ENCODE measurements at places on chromosomes 16 and 17.

- DNase-seq, result peak; percentile 10
Observed at GRCh38 chr16:56332464-56333079, 92.8 kb downstream of the AMFR start.

DNA sequence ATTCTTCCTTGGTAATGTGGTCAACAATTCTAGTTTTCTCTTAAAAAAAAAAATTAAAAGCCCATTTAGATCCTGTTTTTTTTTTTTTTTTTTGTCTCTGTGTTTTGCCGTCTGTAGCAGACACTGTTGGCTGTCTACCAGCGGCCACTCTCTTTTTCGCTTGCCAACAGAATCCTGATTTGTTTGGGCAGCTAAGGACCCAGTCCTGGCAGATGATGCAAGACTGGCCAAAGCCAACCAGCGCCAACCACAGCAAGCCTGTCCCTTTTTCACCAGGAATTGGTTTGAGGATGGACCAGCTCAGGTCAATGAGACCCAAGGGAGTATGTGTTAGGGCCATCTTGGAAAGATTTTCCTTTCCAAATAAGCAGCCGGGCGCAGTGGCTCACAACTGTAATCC, 28.2 kb downstream of the ST3GAL2 start:
- DNase-seq, result no peak

DNA sequence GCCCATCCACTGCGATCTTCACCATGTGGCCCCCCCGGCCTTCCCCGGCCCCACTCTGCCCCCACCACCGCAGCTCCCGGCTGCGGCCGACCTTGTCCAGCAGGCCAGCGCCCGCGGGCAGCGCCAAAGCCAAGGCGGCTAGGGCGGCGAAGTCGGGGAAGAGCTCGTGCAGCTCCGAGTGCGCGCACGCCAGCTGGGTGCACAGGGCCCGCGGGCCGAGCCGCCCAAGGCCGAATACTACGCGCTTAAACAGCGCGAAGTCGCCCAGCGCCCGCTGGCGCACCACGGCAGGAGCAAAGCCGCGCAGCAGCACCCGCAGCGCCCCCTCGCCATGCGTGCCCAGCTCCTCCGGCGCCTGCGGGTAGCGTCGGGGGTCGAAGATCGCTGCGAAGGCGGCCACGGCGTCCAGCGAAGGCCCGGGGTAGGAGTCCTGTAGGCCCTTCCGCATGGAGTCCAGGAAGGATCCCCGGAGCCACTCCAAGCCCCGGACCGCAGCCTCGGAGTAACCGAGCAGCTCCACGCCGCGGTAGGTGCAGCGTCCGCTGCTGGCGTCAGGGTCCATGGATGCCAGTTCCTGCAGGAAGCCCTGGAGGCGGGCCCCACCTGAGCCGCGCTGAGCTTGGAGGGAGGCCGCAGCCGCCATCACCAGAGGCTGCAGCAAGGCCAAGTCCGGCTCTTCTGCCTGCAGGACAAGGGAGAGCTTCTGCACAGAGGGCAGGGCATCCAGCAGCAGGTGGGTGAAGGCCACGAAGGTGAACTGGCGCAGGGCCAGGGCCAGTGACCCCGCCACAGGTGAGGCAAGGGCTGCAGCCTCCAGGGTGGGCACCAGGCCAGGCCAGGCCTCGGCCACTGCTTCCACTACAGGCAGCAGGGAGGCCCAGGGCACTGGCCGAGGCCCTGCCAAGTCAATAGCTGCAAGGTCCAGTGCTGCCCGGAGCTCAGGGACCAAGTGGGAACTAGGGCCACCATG, 10.3 kb downstream of the C17orf113 start:
- DNase-seq, result no peak

GRCh38 chr16:17459903-17460521, 10.7 kb downstream of the XYLT1 start:
- DNase-seq, result no peak

- DNase-seq, result no peak
Observed at GRCh38 chr17:73901661-73902415, 257.6 kb upstream of the SDK2 start.

GRCh38 chr16:53866520-53866919, 162.6 kb downstream of the FTO start:
- no peak for DNase-seq

- no peak for DNase-seq
Observed at GRCh38 chr17:27091043-27091497, 202.8 kb upstream of the WSB1 start.

GRCh38 chr17:80236911-80237310, 16.7 kb downstream of the SLC26A11 start:
- DNase-seq, result no peak

GRCh38 chr16:68093816-68094613, 8.8 kb downstream of the NFATC3 start:
- DNase-seq, result no peak

DNA sequence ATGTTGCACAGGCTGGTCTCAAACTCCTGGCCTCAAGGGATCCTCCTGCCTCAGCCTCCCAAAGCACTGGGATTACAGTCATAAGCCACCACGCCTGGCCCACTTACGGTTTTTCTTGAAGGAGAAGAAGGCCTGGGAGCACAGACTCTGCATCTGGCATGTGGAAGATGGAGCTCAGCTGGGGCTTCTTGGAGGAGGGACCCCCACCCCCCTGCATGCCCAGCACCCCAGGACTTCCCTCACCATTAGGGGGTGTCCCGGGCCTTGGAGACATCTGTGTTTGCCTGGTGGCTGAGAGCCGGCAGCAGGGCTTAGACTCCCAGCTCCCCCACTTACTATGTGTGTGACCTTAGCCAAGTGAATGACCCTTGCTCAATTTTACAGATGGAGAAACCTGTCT, 204.7 kb downstream of the ZNF423 start:
- DNase-seq, result no peak

DNA sequence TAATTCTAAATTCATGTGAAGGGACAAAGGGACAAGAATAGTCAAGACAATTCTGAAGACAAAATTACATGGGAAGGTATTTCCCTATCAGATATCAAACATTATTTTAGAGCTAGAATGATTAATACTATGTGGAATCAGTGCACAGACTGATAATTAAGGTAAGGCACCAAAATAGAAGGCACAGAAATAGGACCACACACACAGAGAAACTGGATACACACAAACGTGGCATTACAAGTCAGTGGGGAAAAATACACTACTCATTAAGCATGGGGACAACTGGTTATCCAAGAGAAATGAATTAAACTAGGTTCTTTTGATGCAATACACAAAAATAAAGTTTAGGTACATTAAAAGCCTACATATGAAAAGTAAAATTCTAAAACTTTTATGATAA, 132.8 kb upstream of the NETO2 start:
- no peak for DNase-seq

DNA sequence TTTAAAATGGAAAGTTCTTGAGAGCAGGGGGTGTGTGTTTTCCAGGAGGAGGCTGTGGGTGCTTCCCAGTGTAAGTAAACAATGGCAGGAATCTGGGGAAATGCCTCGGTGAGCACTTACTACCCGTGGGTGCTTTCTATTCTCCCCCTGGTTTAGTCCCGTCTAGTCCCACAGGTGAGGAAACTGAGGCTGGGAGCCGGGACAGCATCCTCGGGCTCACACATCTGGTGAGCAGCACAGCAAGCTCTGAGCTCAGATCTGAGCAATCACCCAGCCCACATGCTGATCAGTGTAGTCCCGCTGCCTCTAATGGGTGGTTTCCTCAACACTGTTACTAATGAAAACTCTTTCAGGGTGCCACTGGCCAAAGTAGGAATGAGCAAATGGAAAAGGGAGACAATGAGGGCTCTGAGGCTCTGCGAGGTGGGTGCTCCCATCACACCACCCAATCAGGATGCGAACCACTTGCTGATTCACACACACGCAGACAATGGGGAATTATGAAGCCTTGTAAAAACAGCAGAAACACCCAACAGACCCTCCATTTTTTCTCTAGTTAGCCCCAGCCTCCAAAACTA, 202.6 kb downstream of the PARN start:
- DNase-seq, result peak; percentile 28

DNA sequence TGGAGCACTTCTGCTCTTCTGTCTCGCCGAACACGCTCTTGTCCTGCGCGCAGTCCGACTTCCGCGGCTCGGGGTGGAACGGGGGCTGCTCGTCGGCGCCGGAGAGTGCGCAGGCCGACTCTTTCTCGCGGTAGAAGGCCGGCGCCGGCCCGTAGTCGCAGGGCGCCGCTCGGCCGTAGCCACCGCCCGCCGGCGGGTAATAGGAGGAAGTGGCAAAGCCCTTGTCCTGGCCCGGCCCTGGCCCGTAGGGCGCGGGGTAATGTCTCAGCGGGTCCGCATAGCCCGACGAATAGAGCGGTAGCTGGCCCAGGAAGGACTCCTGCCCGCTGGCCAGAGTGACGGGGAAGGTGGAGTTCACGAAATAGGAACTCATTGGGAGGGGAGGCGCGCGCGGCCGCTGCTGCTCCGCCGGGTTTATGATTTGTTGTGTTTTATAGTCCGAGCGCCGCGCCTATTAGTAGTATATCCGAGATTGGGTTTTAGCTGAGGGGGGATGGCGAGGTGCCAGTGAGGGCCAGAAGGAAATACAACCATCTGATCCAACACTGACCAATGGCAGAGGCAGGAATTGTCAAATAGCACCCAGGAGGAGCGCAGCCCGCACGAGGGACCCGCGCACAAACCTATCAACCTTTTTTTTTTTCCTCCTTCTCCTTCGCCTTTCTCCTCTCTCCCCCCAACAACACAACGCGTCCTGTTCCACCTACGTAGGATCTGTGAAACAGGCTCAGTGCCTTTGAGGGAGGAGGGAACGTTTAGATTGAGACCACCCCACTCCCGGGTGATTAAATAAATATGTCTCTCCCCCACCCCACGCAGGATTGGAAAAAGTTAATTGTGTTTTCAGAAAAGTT, 4.4 kb upstream of the HOXB5 start:
- no peak for DNase-seq

DNA sequence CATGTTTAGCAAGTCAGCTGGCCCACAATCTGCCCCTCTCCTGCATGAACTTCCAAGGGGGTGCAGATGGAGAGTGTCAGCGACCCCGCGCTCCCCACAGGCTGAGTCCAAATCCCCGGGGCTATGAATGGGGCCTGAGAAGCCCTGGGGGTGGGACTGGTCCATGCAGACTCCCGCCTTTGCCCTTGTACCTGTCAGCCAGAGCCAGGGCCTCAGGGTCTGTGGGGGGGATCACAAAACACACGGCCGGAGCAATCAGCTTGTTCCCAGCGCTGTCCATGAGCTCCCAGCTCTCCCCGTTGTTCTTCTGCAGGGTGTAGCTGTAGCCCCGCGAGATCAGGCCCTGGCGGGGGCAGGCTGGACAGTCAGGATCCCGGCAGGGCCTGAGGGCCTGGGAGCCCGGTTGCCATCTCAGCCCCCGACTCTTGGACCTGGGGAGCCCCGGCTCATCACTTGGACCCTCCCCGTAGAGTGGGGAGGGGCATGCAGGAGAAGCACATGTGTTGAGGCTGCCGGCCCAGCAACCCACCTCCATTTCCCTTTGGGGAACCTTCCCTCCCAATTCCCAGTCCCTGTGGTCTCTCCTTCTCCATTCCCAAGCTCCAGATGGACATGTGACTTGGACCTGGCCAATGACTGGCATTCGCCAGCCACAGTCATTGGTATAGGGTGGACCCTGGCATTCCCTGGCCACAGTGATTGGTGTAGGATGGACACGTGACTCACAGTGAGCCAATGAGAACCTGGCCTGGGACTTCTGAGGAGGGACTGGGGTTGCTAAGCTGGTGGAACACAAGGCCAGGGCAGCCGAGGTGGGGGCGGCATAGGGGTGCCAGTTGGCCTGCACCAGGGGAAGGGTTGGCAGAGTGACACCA, 42.4 kb downstream of the PPL start:
- DNase-seq, result no peak

DNA sequence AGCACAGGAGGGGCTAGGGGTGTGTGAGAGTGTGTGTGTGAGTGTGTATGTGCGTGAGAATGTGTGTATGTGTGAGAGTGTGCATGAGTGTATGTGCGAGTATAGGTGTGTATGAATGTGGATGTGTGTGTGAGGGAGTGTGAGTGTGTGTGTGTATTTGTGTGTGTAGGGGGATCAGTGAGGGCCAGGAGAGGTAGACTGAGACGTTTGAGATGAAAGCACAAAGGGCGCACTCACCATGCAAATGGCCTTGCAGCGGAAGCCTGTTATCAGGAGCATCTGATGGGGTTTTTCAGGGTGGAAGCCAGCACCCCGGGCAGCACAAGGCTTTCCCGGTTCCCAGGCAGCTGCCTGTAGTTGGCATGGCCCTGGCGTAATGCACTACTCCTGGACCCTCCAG, 14.9 kb downstream of the WNT9B start:
- no peak for DNase-seq

DNA sequence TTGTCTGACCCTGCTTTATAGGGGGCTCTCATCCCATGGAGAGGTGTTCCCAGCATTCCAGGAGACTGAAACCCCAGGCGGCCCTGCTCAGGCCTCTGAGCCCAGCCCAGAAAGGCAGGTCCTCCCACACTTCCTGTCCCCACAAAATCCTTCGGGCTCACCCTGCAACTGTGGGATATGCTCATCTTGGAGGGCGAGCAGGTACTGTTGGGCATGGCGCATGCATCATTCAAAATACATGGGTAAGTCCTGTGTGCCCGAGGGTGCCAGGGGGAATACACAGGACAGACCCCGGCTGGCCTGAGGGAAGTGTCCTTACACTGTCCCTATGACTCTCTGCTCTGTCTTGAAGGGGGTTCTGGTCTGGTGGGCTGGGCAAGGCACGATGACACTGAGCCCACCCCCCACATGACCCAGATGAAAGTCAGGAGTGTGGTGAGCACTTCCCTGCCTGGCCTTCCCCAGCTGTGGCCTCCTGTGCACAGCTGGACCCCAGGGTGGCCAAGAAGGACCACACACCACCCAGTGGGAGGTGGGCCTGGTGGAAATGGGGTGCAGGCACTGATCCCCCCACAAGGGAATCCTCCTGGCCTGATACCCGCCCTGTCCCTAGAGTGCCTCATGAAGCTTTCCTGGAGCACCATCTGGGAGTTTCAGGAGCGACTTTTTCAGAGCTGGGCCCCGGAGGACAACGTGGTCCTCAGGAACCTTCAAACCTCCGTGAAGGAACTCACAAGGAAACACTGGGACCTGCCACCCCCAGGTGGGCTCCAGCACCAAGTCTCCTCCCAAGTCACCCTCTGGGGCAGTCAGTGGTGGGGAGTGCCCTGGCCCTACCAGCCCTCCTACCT, 46.7 kb downstream of the USP22 start:
- no peak for DNase-seq

DNA sequence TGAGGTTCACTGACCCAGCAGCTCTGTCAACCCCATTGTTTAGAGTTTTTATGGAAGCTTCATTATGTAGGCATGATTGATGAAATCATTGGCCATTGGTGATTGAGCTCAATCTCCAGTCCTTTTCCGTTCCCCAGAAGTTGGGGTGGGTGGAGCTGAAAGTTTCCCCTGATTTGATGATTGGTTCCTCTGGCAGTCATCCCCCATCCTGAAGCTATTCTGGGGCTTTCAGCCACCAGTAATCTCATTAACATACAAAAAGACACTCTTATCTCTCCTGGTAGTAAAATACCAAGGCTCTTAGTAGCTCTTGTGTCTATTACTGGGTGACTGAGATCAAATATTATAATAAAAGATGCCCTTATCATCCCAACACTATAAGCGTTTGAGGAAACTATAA, 67.1 kb downstream of the TANC2 start:
- no peak for DNase-seq

- DNase-seq, result no peak
Observed at GRCh38 chr16:29993191-29993902, 2.1 kb downstream of the HIRIP3 start.

GRCh38 chr16:86975445-86975844, 341.7 kb downstream of the C16orf95 start:
- peak; percentile 47 for DNase-seq
